ENCODE measurements at places on chromosomes 13 and 19.

DNA sequence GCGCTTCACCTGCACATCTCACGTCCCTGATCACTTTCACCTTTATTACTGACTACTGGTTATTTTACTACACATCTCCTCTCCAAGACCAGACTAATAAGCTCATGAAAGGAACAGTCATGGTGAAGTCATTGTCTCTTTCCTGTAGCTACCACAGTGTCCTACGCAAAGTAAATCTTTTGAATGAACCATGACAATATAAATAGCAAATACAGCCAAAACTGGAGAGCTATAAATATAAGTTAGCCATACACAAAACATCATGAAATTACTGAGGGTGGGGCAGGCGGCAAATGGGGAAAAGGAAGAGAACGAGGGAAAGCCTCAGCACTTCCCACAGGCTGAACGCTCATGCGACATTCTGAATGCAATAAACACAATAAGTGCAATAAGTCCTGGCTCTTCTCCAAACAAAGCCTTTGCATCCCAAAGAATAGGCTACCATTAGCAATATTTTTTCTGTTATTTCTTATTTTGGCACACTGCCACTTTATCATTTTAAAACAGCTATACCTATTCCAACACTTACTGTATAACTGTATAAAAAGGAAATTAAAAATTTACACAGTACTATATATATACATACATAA, 62.5 kb downstream of the TUBGCP3 start:
- no peak for DNase-seq

GRCh38 chr19:14381689-14382474, 638 bp downstream of the ADGRE5 start:
- no peak for DNase-seq

- no peak for DNase-seq
Measured at GRCh38 chr13:46340011-46340410, 47.0 kb downstream of the RUBCNL start.

GRCh38 chr13:100818711-100819110, 144.1 kb upstream of the TMTC4 start:
- DNase-seq: no peak

GRCh38 chr13:46804391-46804815, 7.4 kb upstream of the ESD start:
- DNase-seq: peak; percentile 95

- no peak for DNase-seq
Measured at GRCh38 chr19:2047076-2047448, 4.0 kb downstream of the MKNK2 start.

DNA sequence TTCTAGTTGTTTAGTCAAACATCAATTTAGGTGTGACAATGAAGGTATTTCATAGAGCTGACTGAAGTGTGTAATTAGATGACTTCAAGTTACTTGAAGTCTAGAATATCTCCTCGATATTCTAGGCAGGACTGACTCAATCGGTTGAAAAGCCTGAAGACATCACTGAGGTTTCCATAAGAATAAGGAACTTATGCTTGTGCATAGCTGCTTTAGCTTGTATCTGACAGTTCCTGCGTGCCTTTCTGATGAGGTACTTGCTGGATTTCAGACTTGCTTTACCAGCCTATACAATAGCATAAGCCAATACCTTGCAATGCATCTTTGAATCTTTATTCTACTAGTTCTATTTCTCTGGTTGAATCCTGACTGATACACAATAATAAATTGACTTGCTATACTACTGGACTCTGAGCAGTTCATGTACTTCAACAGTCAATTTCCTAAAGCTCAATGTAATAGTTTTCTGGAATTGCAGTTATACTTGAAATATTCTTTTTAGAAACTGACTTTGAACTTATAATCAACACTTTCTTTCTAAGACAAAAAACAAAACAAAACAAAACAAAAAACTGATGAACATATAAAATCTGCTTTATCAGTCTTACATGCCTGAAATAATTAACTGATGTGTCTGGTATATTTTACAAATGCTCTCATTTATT, 1534.8 kb downstream of the SLITRK5 start:
- no peak for DNase-seq

- DNase-seq: no peak
Measured at GRCh38 chr19:29320086-29320485, 107.1 kb upstream of the UQCRFS1 start.

GRCh38 chr19:16071072-16071691, 5.1 kb upstream of the TPM4 start:
- DNase-seq: no peak

- peak; percentile 19 for DNase-seq
Measured at GRCh38 chr13:75717525-75717924, 81.4 kb downstream of the LMO7 start.

DNA sequence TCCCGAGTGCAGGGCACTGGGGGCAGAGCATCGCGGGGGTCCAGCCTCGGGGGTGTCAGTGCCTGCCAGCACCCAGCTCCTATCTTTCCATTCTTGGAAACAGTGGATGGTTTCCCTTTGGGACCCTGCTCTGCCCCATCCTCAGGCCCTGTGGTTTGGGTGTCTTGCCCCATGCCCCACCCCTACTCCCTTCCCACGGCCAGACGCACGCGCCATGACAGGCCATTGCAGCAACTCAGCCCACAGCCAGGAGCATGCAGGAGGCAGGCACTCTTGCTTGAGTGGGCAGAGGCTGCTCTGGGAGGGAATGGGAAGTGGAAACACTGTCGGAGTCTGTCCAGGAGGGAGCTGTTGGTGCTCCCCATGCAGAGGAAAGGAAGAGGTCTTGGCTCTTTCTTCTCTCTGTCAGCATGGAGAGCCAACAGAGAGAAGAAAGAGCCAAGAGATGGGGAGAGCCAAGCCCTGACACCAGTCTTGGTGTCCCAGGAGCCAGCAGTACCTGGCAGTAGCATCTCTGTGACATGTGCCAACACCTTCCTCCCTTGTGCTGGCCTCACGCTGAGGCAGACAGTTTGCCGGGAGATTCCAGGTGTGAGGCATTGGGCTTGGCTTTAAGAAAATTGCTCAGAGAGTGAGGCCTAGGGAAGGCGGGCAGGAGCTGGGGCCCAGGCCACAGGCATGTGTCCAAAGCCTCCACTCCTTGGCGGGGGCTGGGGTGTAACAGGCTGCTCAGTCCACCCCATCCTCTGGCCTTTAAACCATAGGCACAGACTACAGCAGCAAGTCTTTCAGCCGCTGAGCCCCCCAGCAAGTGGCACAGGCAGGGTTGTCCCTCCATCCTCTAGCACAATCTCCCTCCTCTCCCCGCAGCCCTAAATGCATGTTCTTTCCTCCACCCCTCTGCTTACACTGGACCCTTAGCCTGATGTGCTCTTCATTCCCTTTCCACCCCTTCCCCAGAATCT, 86.7 kb upstream of the UQCRFS1 start:
- no peak for DNase-seq

GRCh38 chr19:2412449-2412848, 14.9 kb downstream of the TIMM13 start:
- no peak for DNase-seq

GRCh38 chr13:98775844-98776598, 23.5 kb upstream of the SLC15A1 start:
- DNase-seq: peak; percentile 84

- no peak for DNase-seq
Measured at GRCh38 chr13:59478908-59479307, 684.8 kb downstream of the DIAPH3 start.

- no peak for DNase-seq
Measured at GRCh38 chr19:3110126-3110825, 16.1 kb downstream of the GNA11 start.

Data from choroid plexus epithelial cell (primary cell).